ENCODE measurements at places on chromosomes 1 and 21.

DNA sequence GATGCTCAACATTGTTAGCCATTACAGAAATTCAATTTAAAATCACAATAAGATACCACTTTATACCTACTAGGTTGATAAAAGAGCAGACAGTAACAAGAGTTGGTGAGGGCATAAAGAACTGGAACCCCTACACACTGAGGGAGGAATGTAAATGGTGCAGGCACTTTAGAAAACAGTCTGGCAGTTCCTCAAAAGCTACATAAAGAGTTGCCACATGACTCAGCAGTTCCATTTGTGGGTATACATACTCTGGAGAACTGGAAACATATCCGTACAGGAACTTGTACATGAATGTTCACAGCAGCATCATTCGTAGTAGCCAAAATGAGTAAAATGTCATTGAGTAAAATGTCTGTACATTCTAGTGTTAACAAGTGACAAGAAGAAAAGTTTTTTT lies 17.0 kb downstream of the NSL1 start:
- no peak for DNase-seq

GRCh38 chr1:156012051-156012817 lies 8.5 kb downstream of the SSR2 start:
- no peak for DNase-seq

DNA sequence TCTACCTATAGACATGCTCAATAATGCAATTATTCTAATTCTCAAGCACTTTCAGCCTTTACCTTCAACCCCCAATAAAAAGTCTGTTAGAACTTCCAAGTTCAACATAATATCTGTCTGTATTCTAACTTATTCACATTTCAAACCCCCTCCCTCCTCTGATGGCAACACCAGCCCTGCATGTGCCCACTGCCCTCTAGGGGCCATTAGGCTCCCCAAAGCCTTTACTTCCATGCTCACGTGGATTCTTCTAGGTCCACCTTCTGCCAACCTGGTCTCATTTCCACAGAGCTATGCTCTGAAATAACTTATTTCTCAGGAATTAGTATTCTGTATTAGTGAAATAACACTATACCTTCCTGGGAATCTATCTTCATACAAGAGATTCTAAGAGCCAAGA lies 22.2 kb upstream of the KPRP start:
- DNase-seq: peak; percentile 38

DNA sequence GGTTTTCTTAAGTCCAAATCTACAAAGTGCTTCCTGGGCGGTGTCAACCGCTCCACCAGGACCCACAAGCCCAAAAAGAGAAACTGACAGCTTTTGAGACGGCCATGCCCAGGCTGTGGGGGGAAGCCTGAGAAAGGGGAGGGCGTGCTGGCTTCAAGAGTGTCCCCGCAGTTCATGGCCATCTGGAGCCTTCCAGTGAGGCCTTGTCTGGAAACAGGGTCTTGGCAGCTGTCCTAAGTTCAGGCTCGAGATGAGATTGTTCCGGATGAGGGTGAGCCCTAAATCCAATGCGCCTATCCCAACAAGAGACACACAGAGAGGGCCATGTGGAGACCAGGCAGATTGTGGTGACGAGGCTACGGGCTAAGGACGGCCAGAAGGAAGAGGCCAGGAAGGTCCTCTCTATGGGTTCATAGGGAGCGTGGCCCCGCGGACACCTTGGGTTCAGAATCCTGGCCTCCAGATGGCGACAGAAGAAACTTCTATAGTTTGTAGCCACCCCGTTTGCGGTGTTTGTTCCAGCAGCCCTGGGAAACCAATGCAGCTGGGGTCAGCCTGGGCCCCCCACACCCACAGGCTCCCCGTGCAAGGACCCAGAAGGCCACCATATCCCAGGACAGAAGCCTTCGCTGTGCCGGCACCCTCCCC lies 70.2 kb downstream of the ARHGEF16 start:
- DNase-seq: no peak

DNA sequence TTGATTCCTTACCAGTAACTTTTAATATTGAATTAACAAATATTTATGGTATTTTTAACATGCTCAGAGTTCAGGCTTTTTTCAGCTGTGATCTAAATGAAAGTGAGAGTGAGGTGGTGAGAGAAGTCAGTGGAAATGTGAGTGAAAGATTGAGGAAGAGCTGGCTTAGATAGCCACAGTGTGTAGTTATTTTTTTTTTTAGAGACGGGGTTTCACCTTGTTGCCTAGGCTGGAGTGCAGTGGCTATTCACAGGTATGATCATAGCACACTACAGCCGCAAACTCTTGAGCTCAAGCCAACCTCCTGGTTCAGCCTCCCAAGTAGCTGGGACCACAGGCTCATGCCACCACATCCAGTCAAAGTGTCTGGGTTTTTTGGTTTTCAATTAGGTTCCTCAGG lies 10.9 kb downstream of the RNF11 start:
- DNase-seq: no peak

DNA sequence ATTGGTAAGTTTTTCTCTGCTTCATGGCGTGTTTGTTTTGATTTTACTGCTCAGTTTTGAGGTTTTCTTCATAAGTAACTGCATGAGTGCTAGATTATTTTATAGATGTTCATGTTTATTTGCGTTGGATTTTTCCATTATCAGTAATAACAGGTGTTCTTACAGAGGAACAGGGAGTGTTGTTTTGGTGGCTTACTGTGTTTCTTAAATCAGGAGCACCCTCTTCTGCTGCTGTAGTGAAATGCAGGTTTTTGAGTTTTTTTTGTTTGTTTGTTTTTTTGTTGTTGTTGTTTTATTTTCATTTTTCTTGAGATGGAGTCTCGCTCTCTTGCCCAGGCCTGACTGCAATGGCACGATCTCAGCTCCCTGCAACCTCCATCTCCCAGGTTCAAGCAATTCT lies 32.6 kb downstream of the CTBS start:
- DNase-seq: no peak

DNA sequence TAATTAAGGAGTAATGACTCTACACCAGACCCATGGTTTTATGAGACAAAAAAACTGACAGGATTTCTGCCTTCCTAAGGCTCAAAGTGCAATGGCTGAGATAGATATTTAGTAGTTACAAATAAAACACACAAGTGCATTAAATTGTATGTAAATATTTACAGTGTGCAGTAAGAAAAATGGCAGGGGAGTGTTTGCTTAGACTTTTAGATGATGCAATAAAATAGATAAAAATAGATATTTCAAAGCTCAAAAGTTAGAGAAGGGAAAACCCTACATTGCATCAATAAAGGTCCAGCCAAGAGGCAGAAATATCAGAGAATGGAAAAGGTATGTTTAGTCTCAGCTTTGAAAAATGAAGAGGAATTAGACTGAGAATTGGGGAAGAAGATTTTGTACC lies 226.3 kb upstream of the FGGY start:
- no peak for DNase-seq

- no peak for DNase-seq
Measured at GRCh38 chr1:4227986-4228385, 327.9 kb upstream of the C1orf174 start.

DNA sequence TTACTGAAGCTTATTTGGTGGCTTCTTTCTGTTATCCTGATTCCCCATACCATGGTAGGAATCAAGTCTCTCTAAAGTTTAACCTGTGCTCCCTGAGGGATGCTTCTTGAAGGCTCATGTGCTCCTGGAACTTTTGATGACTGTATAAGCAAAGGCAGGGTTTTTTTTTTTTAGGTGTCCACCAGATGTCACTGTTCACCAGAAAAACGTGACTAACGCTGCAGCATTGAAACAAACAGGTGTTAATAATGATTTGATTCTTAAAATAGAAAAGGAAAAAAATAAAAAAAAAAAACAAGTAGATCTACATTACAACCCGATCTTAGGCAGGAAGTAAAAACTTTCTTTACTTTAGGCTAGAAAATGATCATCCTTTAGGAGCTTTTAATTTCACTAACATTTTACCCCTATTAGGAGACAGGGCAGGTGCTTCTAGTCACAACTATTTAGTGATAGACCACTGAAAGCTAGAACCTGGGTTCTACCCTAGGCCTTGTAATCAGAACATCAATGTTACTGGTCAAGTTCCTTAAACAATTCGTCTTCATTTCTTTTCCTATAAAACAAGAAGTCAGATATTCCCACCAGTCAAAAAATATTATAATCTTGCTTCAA lies 223.0 kb downstream of the PLA2G4A start:
- peak; percentile 31 for DNase-seq

- DNase-seq: peak; percentile 13
Measured at GRCh38 chr1:150066838-150067183, 765 bp upstream of the VPS45 start.

DNA sequence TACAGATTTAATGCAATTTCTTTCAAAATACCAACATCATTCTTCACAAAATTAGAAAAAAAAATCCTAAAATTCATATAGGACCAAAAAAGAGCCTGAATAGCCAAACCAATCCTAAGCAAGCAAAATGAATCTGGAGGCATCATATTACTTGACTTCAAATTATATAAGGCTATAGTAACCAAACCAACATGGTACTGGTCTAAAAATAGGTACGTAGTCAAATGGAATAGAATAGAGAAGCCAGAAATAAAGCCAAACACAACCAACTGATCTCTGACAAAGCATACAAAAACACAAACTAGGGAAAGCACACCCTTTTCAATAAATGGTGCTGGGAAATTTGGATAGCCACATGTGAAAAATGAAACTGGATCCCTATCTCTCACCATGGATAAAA lies 112.3 kb upstream of the TSPAN2 start:
- no peak for DNase-seq

- DNase-seq: no peak
Measured at GRCh38 chr1:179137617-179138255, 55.9 kb downstream of the TOR3A start.

GRCh38 chr1:221462345-221462744 lies 279.5 kb downstream of the DUSP10 start:
- DNase-seq: peak; percentile 80

DNA sequence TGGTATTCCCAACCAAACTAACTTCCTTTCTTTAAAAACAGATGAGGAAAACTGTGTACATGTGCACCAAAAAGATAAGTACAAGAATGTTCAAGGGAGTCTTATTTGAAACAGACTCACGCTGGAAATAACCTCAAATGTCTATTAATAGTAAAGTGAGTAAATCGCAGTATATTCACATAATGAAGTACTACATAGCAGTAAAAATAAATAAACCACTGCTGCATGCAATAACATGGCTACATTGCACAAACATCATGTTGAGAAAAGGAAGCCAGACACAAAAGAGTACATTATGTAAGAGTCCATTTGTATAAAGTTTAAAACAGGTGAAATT lies 5.2 kb upstream of the DENND2D start:
- no peak for DNase-seq

- no peak for DNase-seq
Measured at GRCh38 chr1:14365301-14365988, 233.0 kb upstream of the KAZN start.

GRCh38 chr1:9780554-9781110 lies 43.1 kb downstream of the CLSTN1 start:
- DNase-seq: no peak

GRCh38 chr1:25566730-25567341 lies 23.4 kb downstream of the LDLRAP1 start:
- no peak for DNase-seq

DNA sequence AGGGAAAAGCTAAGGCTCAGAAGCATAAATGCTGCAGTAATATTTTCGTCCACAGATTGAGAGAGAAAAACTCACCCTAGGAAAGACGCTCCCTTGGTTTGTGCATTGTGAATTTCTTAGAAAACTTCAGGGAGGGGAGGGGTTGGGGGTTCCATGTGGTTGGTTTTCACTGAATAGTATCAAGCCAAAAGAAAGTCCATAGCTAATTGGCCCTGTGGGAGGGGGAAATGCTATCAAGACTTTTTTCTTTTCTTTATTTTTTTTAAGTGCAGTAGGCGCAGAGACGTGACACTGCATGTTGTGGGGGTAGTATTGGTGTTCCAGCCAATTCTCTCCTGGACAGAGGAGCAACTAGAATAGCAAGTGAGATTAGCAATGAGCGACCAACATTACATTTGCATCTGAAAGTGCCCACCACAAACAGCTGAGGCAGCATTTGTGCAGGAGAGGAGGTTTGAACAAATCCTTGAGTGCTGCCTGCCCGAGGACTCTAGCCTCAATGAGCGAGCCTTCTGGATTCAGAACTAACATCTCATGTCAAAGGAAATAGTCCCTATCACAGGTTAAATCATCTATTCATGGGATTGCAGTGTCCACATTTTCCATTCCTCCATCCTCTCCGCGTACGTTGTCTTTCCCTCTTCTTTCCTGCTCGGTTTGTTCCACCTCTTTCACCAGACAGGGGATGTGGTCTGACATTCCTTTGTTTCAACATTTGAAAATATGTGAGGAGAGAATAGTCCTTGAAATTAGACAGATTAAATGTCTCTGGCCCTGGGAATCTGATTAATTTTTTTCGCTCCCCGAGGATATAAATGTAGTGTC lies 118.0 kb upstream of the MARK1 start:
- DNase-seq: no peak

- DNase-seq: peak; percentile 13
Measured at GRCh38 chr1:98277118-98277517, 356.3 kb upstream of the DPYD start.

- DNase-seq: no peak
Measured at GRCh38 chr21:32246571-32247140, 32.2 kb downstream of the MIS18A start.

- peak; percentile 8 for DNase-seq
Measured at GRCh38 chr1:113353580-113353979, 36.7 kb upstream of the MAGI3 start.

- no peak for DNase-seq
Measured at GRCh38 chr1:222813866-222814535, 838 bp upstream of the DISP1 start.

DNA sequence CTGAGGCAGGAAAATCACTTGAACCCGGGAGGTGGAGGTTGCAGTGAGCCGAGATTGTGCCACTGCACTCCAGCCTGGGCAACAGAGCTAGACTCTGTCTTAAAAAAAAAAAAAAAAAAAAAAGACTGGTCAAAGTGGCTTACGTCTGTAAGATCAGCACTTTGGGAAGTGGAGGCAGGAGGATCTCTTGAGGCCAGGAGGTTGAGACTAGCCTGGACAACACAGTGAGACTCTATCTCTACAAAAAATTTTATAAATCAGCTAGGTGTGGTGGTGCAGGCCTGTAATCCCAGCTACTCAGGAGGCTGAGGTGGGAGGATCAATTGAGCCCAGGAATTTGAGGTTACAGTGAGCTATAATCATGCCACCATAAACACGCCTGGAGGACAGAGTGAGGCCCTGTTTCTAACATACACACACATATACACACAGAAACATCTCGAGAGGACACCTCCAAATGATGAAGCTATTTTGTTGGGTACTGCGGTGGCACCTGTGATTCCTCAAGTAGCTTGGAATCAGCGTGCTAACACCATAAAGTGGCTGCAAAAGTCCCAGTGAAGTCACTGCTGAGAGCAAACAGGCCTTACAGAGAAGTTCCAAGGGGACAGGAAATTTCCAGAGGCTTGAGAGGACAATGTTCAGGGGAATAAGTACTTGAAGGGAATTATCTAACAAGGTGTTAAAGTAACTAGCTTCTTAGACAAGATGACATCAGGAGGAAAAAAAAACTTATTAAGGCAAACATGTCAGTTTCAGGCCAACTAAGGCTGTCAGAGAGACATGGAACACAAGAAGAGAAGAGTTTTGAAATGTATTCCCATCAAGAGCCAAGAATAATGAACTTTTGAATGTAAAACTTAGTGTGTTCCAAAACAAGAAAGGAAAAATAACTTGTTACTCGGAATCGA lies 1.3 kb downstream of the NADK start:
- DNase-seq: no peak

GRCh38 chr1:181459067-181459466 lies 24.2 kb upstream of the CACNA1E start:
- DNase-seq: peak; percentile 55

GRCh38 chr1:77048615-77049005 lies 170.6 kb downstream of the PIGK start:
- no peak for DNase-seq
